GM12865 (cell line): ENCODE measurements at places on chromosomes 12 and 14.

GRCh38 chr14:57739516-57739915, 126.4 kb downstream of the SLC35F4 start:
- no peak for DNase-seq

GRCh38 chr14:95309261-95310051, 10.3 kb downstream of the CLMN start:
- no peak for DNase-seq

GRCh38 chr14:105476097-105476830, 1.6 kb downstream of the CRIP2 start:
- DNase-seq, result no peak

DNA sequence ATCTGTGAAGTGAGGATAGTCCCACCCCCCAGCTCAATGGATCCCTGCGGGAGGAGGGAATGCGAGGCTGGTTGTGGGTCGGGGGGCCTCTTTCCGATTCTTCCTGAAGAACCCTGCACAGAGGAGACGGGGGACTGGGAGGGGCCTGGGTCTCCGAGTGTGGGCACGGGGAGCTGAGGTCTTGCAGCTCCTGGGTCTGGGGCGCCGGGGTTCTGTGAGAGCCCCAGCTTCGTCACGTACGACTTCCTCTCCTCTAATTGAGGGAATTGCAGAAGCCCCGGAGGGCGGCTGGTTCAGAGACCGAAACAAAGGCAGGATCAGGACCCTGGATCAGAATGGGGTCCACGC, 66.6 kb downstream of the DIO3 start:
- DNase-seq, result no peak

- DNase-seq, result peak; percentile 69
These were observed 88.0 kb upstream of the TMEM260 start for GRCh38 chr14:56491299-56492285.

DNA sequence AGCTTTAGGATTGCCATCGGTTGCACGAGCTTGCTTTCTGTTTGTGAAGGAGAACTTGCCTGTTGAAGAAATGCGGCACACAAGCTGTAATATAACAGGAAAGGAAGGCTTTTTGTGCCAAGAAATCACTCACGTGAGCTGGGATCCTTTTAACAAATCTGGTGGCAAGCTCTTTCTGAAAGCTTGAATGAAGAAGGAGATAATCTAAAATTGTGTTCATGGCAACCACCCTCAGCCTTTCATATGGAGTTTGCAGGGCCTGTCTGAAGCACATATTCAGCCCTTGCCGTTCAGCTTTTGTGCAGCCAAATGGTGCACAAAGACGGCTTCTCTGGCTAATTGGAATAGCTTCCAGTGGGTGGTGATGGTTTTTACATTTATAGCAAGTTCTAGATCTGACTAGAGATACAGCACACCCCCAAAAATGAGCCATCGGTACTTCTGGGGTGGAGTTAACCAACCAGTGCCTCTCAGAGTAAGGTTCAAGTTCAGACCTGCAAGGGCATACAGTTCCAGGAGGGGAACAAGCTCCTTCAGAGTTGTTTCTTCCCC, 107.4 kb downstream of the AEBP2 start:
- DNase-seq, result no peak

- peak; percentile 37 for DNase-seq
These were observed 26.5 kb downstream of the ZBTB42 start for GRCh38 chr14:104827177-104828055.

GRCh38 chr14:54549862-54550261, 17.1 kb upstream of the SAMD4A start:
- DNase-seq, result no peak

DNA sequence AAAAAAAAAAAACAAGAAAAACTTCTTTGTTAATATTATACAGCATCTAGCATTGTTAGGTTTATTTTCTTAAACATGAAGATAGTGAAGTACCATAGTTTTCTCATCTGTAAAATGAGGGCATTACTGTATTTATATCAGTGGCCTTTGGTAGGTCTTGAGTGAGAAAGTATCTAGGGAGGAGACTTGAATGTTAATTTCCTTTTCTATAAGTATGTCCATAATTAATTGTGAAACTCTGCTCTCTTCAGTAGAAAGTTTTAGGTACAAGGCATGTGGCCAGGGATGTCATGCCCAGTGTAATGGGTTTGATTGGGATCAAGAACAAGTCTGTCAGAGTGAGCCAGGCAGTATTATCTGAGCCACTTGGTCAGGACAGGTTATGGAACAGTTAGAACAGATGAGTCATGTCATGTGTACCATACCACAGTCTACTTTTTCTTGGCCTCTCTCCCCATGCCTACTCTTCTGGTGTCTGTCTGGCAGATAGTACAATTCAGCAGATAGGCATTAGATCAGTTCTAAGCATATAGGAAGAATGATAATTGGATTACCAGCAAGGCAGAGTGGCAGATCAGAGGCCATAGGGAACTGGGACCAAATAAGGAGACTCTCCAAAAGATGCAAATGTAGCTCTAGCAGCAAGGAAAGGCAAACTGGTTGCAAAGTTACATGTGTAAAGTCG, 30.4 kb downstream of the FBXO34 start:
- peak; percentile 18 for DNase-seq

GRCh38 chr14:81729622-81730021, 196.0 kb upstream of the SEL1L start:
- no peak for DNase-seq

DNA sequence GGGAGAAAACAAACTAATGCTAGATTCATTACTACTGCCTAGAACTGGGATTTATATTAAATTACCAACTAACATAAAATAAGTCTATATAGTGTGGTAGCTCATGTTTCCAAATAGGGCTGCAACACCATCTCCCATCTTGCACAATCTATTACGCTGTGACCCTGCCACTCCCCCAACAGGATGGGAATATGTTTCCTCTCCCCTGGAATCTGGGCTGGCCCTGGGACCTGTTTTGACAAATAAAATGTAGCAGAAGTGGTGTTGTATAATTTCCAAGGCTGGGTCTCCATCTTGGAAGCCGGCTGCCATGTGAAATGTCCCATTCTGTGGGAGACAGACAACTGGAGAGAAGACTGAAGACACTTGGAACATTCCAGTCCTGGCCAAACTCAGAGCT, 45.6 kb upstream of the FERMT2 start:
- DNase-seq, result no peak

DNA sequence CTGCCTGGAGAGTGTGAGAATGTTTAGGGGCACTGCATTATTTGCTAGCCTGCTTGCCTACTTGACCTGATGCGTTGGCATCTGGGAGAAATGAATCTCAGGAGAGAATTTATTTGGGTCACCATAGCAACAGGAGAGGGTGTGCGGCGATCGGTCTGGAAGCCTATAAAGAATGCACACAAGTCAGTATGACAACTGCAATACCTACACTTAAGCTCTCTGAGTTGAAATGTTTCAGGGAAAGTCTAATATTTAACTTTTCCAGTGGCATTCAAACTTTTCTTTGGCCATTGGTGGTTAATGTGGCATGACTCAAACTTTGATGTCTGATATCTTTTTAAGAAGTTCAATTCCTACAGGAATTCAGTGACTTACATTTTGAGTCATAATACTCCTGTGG, 205.1 kb downstream of the NEDD1 start:
- no peak for DNase-seq

DNA sequence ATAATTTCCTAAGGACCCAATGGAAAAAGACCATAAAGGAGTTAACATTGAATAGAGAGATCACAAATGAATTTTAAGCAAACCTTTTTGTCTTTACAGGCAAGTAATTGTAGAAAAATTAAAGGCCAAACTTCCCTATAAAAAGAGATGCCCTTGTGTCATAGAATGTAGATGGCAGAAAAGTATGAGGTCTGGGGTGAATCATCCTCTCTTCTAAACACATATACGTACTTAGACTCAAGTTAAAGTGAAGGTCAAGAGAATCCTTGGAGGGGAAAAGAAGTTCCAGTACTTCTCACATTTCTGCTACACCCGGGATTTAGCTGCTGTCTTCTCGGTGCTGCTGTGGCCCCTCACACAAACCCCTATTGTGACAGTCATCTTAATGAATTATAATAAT, 116.2 kb upstream of the ARID2 start:
- no peak for DNase-seq

DNA sequence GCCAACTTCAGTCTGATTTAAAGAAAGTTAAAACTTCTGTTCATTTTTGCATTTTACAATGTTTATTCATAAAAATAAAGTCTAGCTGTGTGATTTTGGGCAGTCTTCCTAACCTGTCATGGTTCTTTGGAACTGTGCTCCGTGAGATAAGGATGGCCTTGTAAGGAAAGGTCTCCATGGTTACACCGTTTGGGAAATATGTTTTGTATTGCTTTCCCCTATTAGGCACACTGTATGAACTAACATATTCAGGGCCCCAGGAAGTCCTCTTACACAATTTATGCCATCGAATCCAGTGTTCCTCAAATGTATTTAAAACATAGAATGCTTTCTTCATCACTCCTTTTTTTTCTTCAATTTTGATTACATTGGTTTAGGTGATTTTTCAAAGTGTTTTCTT, 54.5 kb downstream of the APAF1 start:
- DNase-seq, result no peak

DNA sequence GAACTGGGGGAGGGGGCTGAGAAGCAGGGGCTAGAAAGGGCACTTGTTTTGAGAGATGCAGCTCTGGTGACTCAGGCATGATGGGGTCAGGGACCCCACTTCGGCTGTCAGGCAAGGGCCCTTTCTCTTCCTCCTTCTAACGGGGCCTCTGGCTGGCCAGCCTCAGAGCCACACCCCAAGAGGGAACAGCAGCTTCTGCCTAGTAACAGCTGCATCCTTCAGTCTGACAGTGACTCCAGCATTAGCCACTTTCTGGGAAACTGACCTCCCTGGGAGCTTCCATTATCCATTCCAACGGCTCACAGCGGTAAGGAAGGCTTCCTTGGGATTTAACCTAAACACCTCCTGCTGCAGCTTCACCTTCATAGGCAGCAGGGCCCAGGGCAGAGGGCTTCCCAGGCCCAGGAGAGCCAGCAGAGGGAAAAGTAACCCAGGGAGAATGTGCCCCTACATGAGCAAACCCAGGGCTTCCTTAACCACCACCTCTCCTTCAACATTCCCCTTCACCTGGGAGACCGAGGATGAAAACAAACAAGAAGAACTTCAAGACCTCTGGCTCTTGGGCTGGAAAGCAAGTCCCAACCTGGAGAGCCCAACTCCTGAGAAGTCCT, 2.7 kb downstream of the NCKAP5L start:
- DNase-seq, result no peak

GRCh38 chr14:99752486-99753121, 40.6 kb upstream of the EML1 start:
- DNase-seq, result no peak

GRCh38 chr12:85814071-85814470, 22.1 kb downstream of the RASSF9 start:
- DNase-seq, result no peak

- DNase-seq, result no peak
These were observed 263.9 kb upstream of the RTL1 start for GRCh38 chr14:101167428-101167827.

DNA sequence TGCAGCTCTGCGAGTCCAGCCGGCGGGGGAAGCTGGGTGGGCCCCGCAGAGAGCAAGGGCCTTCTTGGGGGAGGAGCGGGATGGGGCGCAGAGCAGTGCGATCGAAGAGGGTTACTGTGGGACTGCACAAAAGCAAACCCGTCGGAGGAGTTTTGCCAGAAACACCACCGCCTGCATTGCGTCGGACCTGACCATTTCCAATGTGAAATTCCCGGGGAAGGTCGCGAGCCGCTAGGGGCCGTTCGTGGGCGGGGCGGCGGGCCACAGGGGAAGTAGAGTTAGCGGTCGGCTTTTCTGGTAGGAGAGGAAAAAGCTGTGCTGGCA, 333 bp upstream of the KCNA1 start:
- no peak for DNase-seq

DNA sequence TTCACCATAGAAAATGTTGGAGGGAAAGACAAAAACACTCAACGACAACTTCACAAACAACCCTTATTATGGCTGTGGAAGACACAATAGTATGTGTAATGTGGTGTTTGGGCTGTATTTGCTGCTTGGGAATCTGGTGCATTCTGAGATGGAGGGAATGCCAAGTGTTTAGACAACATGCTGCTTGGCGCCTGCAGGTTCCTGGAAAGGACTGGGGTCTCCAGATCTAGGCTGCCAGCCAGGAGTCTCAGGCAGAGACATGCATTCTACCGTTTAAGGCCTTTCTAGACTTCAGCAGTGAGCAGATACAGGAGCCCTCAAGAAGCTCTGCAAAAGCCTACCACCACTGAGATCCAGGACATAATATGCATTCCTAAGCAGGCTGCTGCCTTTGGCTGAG, 418.7 kb downstream of the NRXN3 start:
- no peak for DNase-seq

DNA sequence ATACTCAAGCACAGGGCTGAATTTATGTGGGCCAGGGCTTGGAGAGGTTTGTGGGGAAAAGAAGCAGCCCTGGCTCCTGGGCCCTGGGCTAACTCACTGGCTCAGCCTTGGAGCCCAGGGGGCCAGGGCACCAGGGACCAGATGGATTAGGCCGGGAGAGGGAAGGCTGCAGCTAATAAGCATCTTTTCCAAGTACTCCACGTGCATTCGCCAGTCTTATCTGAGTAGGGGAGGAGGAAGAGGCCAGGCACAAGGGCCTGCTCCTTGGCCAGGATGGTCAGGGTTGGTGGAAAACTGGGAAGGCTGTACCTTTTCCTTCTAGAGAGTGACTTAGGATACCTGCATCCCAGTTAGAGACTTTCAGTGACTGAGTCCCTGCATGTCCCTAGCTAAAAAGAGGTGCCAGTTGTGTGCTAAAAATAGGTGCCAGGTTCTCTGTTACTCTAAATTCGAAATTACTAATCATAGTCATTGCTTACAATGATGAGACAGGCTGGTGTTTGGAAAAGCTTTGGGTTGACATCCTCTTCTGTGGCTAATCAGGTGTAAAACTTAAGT, 1.3 kb downstream of the GLRX5 start:
- no peak for DNase-seq

- no peak for DNase-seq
These were observed 78.6 kb downstream of the BHLHE41 start for GRCh38 chr12:26046203-26046602.

DNA sequence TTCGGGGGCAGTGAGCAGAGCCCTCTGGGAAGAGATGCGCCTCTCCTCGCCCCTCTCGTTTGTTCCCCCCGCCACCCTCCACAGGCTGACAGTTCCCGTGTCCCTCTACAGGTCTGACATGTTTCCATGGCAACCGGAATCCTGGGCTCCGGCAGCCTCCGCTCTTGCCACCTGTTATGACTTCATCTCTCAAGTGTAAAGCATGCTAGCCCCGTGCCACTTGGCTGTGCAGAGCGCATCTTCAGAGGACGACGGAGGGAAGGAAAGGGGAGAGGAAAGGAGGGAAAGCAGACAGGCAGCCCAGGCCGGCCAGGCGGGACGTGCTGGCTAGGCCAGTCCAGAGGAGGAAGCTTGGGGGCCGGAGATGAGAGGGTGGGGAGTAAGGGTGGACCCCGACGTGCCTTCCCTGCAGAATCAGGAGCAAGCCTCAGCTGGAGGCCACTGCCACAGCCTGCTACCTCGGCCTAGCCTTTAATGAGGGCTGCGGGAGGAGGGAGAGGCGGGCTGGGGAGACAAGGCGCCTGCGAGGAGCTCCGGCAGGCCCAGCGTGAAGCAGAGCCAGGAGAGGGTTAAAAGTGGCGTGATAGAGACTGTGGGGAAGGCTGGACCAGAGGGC, 214.3 kb downstream of the DPF3 start:
- DNase-seq, result no peak
